Chondrocyte (in vitro differentiated cells): ENCODE measurements at places on chromosomes 6 and 20. TPM values are rescaled to one million over a fixed set of nuclear protein-coding genes. Genes with fewer than 3 reads are reported as not detected.

GRCh38 chr6:149246691-149247384 lies 70.7 kb upstream of the TAB2 start:
- H3K4me1 ChIP-seq, result peaks cover 29% of the 10 kb centered on the region
- no peaks in the 10 kb centered on the region for H3K36me3 ChIP-seq
- H3K27me3 ChIP-seq, result no peaks in the 10 kb centered on the region
- DNase-seq, result no peak
- no peak overlapping the region for H3K4me3 ChIP-seq

Gene DHX16
- 20.4 to 29.6 TPM (median 22.6 TPM) in 3 replicates for total RNA-seq

Gene MARCKS
- 256 to 322 TPM (median 257 TPM) in 3 replicates for total RNA-seq

GRCh38 chr6:143141442-143141841 lies 80.8 kb downstream of the AIG1 start:
- peaks cover 10% of the 10 kb centered on the region for H3K36me3 ChIP-seq
- no peaks in the 10 kb centered on the region for H3K27me3 ChIP-seq
- H3K4me3 ChIP-seq, result no peak overlapping the region

GRCh38 chr20:54691327-54691726 lies 215.9 kb downstream of the DOK5 start:
- no peaks in the 10 kb centered on the region for H3K4me1 ChIP-seq
- no peaks in the 10 kb centered on the region for H3K36me3 ChIP-seq
- peaks cover 12% of the 10 kb centered on the region for H3K27me3 ChIP-seq
- H3K4me3 ChIP-seq, result no peak overlapping the region

- no peaks in the 10 kb centered on the region for H3K27me3 ChIP-seq
- no peaks in the 10 kb centered on the region for H3K36me3 ChIP-seq
- no peak overlapping the region for H3K4me3 ChIP-seq
- peaks cover 73% of the 10 kb centered on the region for H3K4me1 ChIP-seq
- no peak for DNase-seq
Measured at GRCh38 chr6:5205877-5206850, 54.6 kb downstream of the LYRM4 start.

- peaks cover 3% of the 10 kb centered on the region for H3K4me1 ChIP-seq
- no peaks in the 10 kb centered on the region for H3K36me3 ChIP-seq
- H3K4me3 ChIP-seq, result no peak overlapping the region
- DNase-seq, result peak; percentile 85
- H3K27me3 ChIP-seq, result peaks cover 20% of the 10 kb centered on the region
Measured at GRCh38 chr20:62617711-62618483, 24.4 kb upstream of the SLCO4A1 start.

DNA sequence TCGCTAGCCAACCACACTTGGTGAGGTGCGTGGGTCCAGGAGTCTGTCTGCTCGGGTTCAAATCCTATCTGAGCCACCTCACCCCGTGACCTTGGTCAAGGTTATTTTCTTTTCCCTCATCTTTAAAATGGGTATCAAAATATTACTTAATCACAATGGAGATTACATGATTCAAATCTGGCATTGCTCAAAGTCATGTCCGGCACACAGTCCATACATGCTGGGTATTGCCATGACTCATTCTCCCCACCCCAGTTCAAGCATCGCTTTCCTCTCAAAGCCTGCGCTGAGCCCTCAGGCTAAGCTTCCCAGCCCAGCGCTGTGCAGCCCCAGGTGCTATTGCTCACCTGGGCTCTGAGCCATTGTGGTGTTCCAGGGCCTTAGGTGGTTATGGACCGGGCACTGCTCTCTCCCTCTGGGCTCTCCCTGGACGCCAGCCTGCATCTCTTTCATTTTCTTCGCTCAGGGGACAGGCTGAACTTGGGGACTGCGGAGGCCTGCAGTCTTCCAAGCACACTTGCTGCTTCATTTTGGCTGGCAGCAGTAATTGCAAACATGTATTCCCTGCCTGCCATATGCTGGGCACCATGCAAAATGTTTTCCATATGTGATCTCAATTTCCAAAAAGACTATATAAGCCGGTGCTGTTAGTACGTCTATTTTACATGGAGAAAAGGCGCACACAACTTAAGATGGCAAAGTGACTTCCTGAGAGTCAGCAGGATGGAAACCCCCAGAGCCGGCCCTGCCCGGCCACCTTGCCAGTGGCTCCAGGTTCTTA lies 27.3 kb downstream of the WRNIP1 start:
- H3K36me3 ChIP-seq, result no peaks in the 10 kb centered on the region
- H3K27ac ChIP-seq, result peak overlapping the region; percentile 79
- DNase-seq, result no peak
- no peaks in the 10 kb centered on the region for H3K27me3 ChIP-seq
- no peak overlapping the region for H3K4me3 ChIP-seq

- H3K27me3 ChIP-seq, result no peaks in the 10 kb centered on the region
- H3K4me1 ChIP-seq, result peaks cover 32% of the 10 kb centered on the region
- H3K36me3 ChIP-seq, result peaks cover 3% of the 10 kb centered on the region
- H3K4me3 ChIP-seq, result peak overlapping the region; percentile 92
- DNase-seq, result no peak
Measured at GRCh38 chr20:33400812-33401183, 521 bp downstream of the CDK5RAP1 start.

DNA sequence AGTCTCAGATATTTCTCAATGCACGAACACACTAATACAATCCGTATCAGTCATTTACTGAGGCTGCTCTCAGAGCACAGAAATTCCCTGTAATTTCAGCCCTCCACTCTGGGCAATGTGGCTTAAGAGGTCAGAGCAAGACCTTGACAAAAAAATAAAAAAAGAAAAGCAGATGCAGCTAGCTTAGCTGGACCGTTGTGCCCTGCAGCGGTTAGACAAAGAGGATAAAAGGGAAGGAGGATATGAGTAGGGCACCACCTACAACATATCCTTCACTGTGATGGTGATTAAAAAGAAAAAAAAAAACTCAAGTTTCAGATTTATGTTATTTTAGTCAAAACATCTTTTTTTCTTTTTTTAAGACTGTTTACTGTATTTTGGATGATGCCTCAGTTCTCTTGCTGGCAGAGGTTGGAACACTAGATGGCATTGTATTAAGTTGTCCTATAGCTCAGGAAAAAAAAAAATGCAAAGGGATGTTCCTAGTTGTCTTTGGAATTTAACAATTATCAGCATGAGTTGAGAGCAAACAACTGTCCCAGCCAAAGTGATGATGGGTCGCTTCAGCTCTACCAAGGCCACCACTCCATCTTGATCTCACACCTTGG lies 59.9 kb downstream of the ANKEF1 start:
- no peak for DNase-seq
- no peaks in the 10 kb centered on the region for H3K36me3 ChIP-seq
- H3K4me1 ChIP-seq, result peaks cover 6% of the 10 kb centered on the region
- H3K27me3 ChIP-seq, result no peaks in the 10 kb centered on the region
- no peak overlapping the region for H3K27ac ChIP-seq
